ENCODE measurements at places on chromosomes 13 and 19. TPM values are rescaled to one million over a fixed set of nuclear protein-coding genes. Genes with fewer than 3 reads are reported as not detected.

GRCh38 chr13:102318233-102318632 lies 83.6 kb downstream of the FGF14 start:
- no peak overlapping the region for H3K4me3 ChIP-seq
- no peaks in the 10 kb centered on the region for H3K27me3 ChIP-seq
- no peak for DNase-seq
- H3K36me3 ChIP-seq, result no peaks in the 10 kb centered on the region
- H3K27ac ChIP-seq, result no peak overlapping the region
- H3K4me1 ChIP-seq, result no peaks in the 10 kb centered on the region

- no peaks in the 10 kb centered on the region for H3K27me3 ChIP-seq
- H3K4me1 ChIP-seq, result no peaks in the 10 kb centered on the region
- no peaks in the 10 kb centered on the region for H3K36me3 ChIP-seq
Observed at GRCh38 chr19:13207237-13207845, 57.1 kb downstream of the IER2 start.

GRCh38 chr19:18152442-18152816 lies 534 bp upstream of the PIK3R2 start:
- peak overlapping the region; percentile 96 for H3K27ac ChIP-seq
- peaks cover 30% of the 10 kb centered on the region for H3K36me3 ChIP-seq
- H3K4me1 ChIP-seq, result peaks cover 34% of the 10 kb centered on the region
- peak; percentile 97 for DNase-seq
- peak overlapping the region; percentile 69 for H3K4me3 ChIP-seq
- H3K27me3 ChIP-seq, result no peaks in the 10 kb centered on the region

- H3K36me3 ChIP-seq, result peaks cover 36% of the 10 kb centered on the region
- H3K27ac ChIP-seq, result peak overlapping the region; percentile 100
- no peaks in the 10 kb centered on the region for H3K27me3 ChIP-seq
- DNase-seq, result peak; percentile 96
- peak overlapping the region; percentile 97 for H3K4me3 ChIP-seq
Observed at GRCh38 chr19:48872884-48873475, 759 bp downstream of the PPP1R15A start.

DNA sequence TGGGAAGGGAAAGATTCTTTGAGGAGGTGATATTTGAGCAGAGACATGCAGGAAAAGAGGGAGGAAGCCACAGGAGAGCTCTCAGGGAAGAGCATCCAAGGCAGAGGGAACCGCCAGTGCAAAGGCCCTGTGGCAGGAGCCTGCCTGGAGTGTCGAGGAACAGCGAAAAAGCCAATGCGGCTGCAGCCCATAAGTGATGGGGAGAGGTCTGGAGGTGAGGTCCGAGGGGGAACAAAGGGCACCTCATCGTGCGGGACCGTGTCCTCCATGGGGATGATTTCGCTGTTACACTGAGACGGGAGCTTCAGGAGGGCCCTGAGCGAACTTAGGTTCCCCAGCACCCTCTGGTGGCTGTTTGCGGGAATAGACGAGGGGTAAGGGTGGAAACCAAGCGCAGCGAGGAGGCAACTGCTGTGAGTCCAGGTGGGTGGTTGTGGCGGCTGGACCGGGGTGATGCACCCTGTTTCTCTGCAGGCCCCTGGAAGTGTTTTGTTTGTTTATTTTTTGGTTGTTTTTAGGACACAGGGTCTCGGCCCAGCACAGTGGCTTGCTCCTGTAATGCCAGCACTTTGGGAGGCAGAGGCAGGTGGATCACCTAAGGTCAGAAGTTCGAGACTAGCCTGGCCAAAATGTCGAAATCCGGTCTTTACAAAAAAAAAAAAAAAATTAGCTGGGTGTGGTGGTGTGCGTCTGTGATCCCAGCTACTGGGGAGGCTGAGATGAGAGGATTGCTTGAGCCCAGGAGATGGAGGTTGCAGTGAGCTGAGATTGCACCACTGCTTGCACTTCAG lies 5.9 kb upstream of the EHD2 start:
- peak; percentile 56 for DNase-seq
- peaks cover 6% of the 10 kb centered on the region for H3K36me3 ChIP-seq
- H3K27ac ChIP-seq, result no peak overlapping the region
- H3K27me3 ChIP-seq, result peaks cover 8% of the 10 kb centered on the region

DNA sequence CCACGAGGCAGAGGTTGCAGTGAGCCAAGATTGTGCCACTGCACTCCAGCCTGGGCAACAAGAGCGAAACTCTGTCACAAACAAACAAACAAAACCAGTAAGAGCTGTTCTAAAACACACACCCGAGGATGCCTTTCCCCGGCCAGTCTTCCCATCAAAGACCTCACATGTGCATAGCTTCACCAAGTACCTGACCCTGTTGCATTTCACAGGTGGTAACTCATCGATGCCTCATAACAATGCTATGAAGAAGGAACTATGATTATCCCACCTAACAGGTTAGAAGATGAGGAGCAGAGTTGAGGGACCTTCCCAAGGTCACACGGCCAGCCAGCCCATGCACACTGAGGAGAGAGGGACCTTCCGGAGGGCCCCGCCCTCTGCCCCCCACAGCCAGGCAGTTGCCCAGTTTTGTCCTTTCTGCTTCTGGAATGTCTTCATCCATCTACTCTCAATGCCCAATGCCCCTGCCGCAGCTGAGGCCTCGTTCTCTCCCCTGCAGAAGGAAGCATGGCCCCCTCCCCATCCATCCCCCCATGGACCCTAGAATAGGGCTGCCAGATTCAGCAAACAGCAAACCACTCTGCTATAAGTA lies 16.8 kb upstream of the LENG8 start:
- H3K4me3 ChIP-seq, result no peak overlapping the region
- H3K27me3 ChIP-seq, result peaks cover 16% of the 10 kb centered on the region
- no peaks in the 10 kb centered on the region for H3K36me3 ChIP-seq
- peaks cover 17% of the 10 kb centered on the region for H3K4me1 ChIP-seq

Gene VSTM2B
- polyA plus RNA-seq, result 8.3 TPM

Gene IGFL1
- polyA plus RNA-seq, result not detected

Data from large intestine (tissue), 12 donors.